ENCODE measurements at places on chromosomes 6 and 20. TPM values are rescaled to one million over a fixed set of nuclear protein-coding genes. Genes with fewer than 3 reads are reported as not detected.

GRCh38 chr6:14384175-14384949, 266.8 kb downstream of the CD83 start:
- DNase-seq: no peak

- DNase-seq: no peak
Observed at GRCh38 chr6:144899161-144899560, 614.0 kb downstream of the UTRN start.

GRCh38 chr6:144665932-144666450, 380.9 kb downstream of the UTRN start:
- DNase-seq: no peak

- no peak for DNase-seq
Observed at GRCh38 chr6:143611580-143611979, 66.2 kb upstream of the PHACTR2 start.

DNA sequence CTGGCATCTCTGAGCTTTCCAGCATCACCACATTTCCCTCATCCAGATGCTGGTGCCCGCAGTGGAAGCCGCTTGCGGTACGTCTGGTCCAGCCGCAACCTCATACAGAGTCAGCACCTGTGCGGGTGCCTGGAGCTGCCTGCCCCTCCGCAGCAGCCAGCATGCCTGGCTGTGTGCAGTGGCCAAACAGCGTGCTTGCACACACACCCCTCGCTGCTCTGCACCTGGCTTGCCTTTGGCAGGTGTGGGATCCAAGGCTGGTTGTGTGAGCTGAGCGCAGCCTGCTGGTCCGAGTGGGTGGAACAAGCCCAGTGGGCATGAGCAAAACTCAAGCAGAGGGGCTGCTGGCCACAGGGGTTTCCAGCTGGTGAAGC, 3.1 kb upstream of the HINT3 start:
- DNase-seq: no peak

GRCh38 chr6:137829641-137830083, 37.4 kb upstream of the TNFAIP3 start:
- DNase-seq: no peak

DNA sequence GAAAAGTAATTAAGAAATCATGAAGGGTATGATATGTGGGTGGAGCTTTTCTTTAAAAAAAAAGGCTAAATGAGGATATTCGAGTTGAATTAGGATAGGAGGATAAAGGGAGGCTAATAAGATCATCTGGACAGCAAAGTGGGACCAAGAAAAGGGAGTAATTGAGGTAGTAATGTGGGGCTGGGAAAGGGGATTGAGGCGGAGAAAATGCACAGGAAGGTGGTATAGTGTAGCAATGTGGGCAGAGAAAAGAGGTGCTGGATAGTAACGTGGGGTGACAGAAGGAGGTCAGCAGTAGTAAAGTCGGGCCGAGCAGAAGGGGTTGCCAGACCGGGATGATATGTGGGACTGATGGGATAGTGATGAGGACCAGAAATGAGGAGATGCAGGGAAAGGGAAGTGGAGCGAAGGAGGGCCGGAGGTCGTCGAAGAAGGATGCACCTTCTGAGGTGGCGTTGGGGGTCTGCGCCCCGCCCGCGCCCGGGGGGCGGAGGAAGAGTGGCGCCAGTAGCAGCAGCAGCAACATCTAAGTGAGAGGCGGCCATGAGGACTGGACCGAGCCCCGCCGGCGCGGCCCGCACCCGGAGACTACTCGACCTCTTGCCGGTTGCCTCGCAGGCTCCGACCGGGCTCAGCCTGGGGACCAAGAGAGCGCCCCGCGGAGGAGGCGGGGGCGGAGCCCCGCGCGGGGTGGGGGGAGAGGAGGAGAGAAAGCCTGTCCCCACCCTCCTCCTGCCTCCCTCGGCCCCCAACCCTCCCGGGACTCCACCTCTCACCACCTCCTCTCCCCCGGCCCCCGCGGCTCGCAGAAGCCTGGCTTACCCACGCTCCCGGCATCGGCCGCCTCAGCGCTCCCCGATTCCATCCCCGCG, 887 bp downstream of the GABBR1 start:
- peak; percentile 27 for DNase-seq

GRCh38 chr6:141349710-141350109, 783.0 kb upstream of the GJE1 start:
- no peak for DNase-seq

DNA sequence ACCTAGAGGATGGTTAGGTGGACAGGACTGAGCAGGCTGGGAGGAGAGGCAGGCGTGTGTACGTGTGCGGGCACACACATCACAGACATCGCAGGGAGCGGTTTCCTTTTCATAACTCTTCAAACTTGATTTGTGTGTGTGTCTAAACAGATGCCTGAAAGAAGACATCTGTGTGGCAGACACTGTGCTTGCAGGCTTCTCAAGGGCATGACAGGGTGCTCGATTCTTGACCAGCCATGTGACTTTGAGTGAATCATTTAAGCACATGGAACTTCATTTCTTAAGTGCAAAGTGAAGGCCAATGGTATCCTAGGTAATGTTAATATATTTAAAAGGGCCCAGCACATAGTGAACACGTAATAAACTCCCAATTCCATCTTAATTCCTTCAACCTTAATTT, 186.5 kb downstream of the SCP2D1 start:
- DNase-seq: peak; percentile 29

DNA sequence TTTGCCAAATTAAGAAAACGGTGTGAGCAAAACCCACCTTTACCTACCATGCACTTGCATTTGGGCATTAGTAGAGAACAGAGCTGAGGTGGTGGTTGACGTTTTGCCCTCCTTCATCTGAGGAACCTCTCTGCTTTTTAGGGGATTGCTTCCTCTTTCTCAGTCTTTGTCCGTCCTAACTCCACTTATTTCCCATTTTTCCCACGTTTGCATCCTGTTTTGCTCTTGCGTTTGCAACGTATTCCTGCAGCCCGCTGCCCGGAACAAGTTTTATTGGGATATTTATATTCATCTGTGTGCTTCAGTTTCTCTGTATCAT, 374 bp upstream of the SERINC1 start:
- no peak for DNase-seq

DNA sequence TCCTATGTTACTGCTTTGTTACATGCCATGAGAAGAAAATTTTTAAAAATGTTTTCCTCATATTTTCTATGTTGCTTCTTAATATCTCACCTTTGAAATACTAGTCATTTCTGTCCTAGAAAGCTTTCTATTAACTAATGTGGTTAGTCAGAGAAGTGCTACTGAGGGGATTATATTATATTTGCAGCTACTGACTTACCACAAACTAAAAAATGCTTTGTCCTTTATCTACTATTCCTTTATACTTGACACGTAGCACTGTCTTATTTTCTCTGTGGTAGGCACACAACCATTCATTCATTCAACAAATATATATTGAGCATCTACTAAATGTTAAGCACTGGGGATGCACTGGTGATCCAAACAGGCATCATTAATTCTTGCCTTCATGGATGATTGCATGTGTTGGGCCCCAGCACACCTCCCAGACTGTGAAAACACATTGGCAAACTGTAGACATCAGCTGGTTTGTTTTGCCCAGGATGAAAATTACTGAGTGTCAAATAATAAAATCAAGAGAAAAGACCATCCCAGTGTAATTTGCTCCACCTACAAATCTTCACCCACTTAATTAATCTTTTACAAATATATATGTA, 10.7 kb upstream of the MLIP start:
- no peak for DNase-seq

GRCh38 chr6:41373919-41374617, 38.7 kb downstream of the NCR2 start:
- no peak for DNase-seq

OR2J3 gene
- total RNA-seq: not detected

DDRGK1 gene
- 91.9 TPM for total RNA-seq

SYCP2L gene
- total RNA-seq: not detected

OR2H2 gene
- not detected for total RNA-seq
